HT-29 (cell line): ENCODE measurements at places on chromosomes 1 and 21. TPM values are rescaled to one million over a fixed set of nuclear protein-coding genes. Genes with fewer than 3 reads are reported as not detected.

The HENMT1 gene
- total RNA-seq = 15.1 and 15.2 TPM in 2 replicates

DNA sequence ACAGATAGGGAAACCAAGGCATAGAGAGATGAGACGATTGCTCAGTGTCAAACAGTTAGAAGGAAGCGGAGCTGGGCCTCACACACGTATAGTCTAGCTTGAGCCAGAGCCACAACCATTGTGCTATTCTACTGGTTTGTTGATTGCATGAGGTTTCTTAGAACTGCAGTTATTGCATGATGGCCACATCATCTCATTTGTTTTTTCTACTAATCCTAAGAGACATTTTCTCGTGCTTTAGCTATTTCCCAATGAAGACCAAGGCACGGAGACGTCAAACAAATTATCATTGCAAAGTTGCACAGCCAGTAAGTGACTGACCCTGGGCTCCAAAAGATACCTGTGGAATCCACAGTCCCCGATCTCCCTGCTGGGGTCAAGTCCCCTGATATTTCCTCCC, 25.1 kb upstream of the ZNF362 start:
- DNase-seq = no peak

DNA sequence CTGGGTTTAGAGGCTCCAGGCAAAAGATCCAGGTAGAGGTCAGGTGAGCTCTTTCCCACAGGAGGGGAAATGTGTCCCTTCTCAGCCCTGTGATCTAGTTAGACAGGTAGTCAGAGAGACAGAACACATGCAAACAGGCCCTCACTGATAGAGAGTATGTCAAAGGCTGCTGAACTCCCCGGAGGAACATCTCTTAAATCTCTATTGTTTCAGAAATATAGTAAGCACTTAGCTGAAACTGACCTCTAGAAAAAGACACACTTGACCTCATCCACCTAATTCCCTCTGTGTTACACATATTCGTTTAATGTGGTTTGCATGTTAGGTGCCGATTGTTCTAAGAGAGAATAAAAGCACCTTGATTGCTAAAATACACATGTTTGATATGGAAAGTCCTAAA, 23.3 kb downstream of the SUSD4 start:
- DNase-seq = no peak

The MANEAL gene
- 35.2 and 39.6 TPM in 2 replicates for total RNA-seq

The DCST1 gene
- total RNA-seq = 0.05 TPM in 1 of 2 replicates, not detected in the other

The FCRL6 gene
- not detected in 2 replicates for total RNA-seq

DNA sequence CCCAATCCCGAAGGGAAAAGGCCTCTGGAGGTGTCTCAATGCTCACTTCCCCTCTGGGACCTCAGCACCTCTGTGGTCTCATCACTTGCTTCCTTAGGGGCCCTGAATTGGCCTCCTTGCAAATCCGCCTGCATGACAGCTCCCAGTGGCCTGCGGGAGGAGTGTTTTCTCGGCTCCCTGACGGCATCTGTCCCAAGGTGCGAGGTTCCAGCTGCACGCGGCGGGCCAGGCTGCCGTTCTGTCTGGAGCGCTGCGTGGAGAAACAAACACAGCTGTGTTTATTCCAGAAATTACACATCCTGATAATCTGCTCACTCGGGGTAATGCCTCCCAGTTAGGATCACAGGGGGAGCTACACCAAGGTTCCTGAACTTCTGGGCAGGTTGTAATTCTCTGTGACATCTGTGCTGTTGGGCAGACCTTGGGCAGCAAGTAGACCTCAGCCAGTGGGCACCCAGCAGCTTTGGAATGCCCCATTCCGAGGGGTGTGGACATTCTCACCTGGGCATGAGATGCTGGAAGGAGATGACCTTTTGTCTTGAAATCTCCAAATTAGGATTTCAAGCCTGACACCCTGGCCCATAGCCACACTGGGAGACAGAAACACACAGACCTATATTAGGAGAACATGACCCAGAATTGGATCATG, 18.2 kb downstream of the EPHB2 start:
- no peak for DNase-seq

The C1orf21 gene
- total RNA-seq = 4.8 and 5.9 TPM in 2 replicates

The NCMAP gene
- 1.8 and 2.0 TPM in 2 replicates for total RNA-seq
